ENCODE measurements at places on chromosomes 2 and 18.

- no peak for DNase-seq
Measured at GRCh38 chr2:24793761-24794435, 673 bp downstream of the CENPO start.

- no peak for DNase-seq
Measured at GRCh38 chr2:158782616-158783015, 12.5 kb upstream of the DAPL1 start.

DNA sequence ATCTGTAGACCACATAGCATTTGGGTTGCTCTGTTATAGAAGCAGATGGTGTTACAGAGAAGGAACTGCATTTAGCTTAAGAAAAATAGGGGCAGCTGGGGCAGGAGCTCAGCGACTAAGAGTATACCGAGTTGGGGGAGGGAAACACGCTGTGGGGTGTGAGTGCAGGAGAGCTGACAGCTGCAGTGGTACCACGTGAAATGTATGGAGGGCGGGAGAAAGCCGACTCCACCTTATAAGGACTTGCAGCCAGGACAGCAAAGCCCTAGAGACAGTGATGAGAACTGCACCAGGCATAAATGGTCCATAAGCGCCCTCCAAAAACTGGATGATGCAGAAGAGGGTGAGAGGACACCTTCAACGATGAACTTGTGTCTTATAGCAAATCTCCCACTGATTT lies 237.6 kb downstream of the PRKCE start:
- DNase-seq = no peak

GRCh38 chr18:63237881-63238692 lies 81.5 kb downstream of the BCL2 start:
- DNase-seq = no peak

DNA sequence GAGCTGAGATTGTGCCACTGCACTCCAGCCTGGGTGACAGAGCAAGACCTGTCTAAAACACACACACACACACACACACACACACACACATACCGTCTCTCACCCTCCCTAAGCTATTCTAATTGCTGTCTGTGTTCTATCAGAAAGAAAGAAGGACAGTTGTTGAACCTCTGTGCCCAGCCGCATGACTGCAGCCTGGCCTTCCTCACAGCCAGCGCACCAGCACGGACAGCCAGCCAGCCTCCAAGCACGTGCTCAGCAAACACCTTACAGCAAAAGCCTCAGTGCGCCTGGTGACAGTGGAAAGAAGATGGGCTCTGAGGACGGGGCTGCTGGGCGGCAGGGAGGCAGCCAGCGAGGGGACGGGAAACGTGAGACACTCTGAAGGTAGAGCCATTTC lies 58.0 kb downstream of the ZNF516 start:
- DNase-seq = no peak

DNA sequence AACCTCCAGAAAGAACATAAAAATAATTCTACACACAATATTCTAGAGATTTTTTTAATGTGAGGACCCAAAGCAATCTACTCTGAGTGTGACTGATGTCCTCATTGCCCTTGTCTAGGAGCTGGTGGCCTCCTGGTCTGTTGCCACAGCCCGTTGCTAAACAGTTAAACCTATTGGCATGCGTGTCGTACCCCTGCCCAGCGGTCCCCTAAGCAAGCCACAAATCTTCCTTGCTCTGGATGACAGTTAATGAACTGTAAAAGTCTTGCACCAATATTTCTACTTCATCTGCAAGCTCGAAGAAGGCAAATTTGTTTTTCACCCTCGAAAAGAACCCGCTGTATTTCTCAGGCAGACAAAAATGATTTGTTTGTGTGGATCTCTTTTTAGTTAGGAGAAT lies 489.1 kb upstream of the MEX3C start:
- no peak for DNase-seq

Data from activated effector memory CD4-positive, alpha-beta T cell treated with anti-CD3 and anti-CD28 coated beads, Interleukin-2, amount 50 U/mL, for 16 hours (primary cell).